Bronchial epithelial cell (primary cell): ENCODE measurements at places on chromosomes 16 and 17. TPM values are rescaled to one million over a fixed set of nuclear protein-coding genes. Genes with fewer than 3 reads are reported as not detected.

- DNase-seq: no peak
Observed at GRCh38 chr16:72480911-72481310, 309.0 kb upstream of the PMFBP1 start.

DNA sequence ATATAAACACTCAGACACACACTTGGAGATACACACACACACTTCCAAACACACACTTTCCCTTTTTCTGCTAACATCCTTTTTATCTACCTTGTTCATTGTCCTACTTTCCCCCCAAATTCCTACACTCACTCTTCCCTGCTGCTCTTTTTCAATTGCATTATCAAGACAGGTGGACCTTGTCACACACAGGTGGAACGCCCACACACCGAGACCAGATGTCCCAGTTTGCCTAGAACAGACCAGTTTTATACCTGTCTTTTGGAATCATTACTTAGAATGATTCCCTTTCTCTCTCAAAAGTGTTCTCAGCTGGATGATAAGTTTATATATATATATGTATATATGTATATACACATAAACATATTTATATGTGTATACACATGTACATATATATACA is 50.7 kb upstream of the ARHGAP44 start:
- DNase-seq: no peak

DNA sequence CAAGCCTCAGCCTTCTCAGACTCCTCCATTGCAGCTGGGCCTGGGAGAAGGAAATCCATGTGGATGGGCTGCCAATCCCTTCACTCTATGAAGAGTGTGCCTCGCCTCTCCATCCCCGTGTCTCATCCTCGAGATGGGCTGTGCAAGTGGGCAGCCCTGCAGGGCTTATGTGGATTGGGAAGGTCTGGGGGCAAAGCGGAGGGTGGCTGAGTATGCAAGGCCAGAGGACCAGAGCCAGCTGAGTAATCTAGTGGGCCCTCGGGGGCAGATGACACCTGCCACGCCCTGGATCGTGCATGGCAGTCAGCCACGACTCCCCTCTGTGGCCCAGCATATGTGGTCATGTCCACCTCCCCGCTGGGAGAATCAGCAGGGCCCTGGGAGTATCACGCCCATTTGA is 78.9 kb downstream of the IRX5 start:
- no peak for DNase-seq

- peak; percentile 79 for DNase-seq
Observed at GRCh38 chr17:40582328-40582901, 17.1 kb upstream of the CCR7 start.

DNA sequence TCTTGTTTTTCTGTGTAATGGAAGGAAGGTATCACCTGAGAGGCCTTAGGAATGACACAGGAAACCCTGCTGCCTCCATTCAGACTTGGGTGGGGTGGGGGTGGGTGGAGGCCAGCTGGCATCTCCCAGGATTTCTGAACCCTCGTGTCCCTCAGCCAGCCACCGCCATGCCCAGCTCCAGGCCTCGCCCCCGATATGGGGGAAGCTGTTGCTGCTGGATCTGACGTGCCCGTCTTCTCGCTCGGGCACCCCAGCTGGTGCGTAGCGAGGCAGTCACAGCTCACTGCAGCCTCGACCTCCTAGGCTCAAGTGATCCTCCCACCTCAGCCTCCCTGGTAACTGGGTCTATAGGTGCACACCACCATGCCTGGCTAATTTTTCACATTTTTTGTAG is 220.0 kb upstream of the CHMP6 start:
- no peak for DNase-seq

Gene ZNF213
- total RNA-seq: 7.6 and 10.6 TPM in 2 replicates
